H7 (cell line): ENCODE measurements at places on chromosomes 12 and 14.
A peak's percentile ranks its signal among the peaks of the same experiment; 100 is the strongest.

DNA sequence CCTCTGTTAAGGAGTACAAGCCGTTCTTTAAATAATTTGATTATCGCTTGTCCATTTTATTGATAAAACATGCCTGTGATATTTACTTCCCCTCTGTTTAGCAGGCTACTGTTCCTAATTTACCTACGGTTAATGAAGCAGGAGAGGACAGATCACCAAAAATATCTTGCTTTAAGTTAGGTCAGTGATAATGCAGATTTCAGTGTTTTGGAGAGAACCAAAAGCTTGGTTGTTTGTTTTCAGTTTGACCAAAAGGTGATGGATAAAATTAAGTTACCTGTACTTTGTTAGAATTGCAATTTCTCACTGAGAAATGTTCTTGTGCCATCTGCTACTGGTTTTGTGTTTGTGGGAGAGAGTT, 958 bp downstream of the SPATS2 start:
- DNase-seq: no peak

GRCh38 chr12:116539361-116539771, 19.8 kb upstream of the MAP1LC3B2 start:
- no peak for DNase-seq

- no peak for DNase-seq
Measured at GRCh38 chr14:22497671-22498093, 91.3 kb downstream of the DAD1 start.

- DNase-seq: peak; percentile 57
Measured at GRCh38 chr12:120822832-120823503, 81.2 kb downstream of the SPPL3 start.

- DNase-seq: no peak
Measured at GRCh38 chr12:113659416-113659815, 187.7 kb upstream of the LHX5 start.

- no peak for DNase-seq
Measured at GRCh38 chr12:92624236-92624635, 78.6 kb upstream of the PLEKHG7 start.

- no peak for DNase-seq
Measured at GRCh38 chr14:32258336-32258993, 55.4 kb upstream of the RNU6-8 start.

- DNase-seq: no peak
Measured at GRCh38 chr12:122688291-122688690, 14.9 kb downstream of the HCAR2 start.

DNA sequence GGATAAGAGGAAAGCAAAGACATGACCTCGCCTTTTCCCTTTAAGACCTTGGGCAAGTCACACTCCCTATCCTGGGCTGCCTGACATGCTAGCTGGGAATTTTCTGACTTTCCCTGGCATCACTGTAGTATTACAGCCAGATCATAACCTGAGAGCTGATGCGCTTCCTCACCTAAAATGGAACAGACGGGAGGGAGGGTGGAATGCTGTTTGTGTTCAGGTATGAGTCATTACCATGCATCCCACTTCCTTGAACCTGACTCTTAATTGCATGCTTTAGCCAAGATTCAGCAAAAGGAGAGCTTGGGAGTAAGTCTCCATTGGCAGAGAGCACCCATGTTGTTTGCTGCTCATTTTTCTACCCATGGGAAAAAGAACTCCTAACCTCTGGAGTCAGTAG, 156.5 kb downstream of the KCNK10 start:
- DNase-seq: no peak

DNA sequence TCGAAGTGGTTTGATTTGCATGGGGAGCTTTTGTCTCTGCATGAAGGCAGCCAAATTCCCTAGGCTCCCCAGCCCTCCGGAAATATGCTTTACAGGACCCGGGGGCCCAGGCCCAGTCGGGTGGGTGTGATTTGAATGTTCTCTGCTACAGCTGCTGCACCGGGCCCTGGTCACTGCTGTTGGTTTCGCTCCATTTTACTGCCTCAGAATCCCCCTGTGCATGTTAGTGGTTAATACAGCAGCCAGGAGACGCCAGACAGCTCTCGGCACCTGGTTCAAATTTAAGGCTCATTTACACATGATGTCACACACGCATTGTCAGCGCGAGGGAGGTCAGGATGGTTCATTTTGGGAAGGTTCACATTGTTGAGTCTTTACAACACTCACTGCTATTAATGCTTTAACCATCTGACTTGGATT, 99.6 kb downstream of the SLC38A6 start:
- DNase-seq: no peak

DNA sequence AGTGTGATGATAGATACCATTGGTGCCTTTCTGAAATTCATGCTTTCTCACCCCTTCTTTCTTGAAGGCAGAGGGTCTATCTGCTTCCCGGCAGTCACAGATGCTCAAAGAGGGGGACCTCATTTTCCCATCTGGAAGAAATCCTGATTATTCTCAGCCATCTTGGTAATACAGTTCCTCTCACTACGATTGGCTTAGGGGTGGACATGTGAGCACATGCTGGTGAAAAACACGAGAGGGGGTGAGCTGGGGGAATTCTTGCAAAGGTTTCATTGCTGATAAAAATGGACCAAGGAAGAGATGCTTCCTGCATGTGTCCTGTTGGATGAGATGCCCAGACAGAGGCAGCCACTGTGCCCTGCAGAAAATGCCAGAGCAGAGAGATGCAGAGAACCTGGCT, 13.8 kb upstream of the SCARB1 start:
- peak; percentile 54 for DNase-seq

GRCh38 chr12:25386831-25387731, 136.4 kb upstream of the KRAS start:
- peak; percentile 67 for DNase-seq

GRCh38 chr14:79418649-79419415, 792.5 kb downstream of the DIO2 start:
- DNase-seq: no peak

GRCh38 chr14:30573226-30573814, 14.4 kb downstream of the G2E3 start:
- no peak for DNase-seq

DNA sequence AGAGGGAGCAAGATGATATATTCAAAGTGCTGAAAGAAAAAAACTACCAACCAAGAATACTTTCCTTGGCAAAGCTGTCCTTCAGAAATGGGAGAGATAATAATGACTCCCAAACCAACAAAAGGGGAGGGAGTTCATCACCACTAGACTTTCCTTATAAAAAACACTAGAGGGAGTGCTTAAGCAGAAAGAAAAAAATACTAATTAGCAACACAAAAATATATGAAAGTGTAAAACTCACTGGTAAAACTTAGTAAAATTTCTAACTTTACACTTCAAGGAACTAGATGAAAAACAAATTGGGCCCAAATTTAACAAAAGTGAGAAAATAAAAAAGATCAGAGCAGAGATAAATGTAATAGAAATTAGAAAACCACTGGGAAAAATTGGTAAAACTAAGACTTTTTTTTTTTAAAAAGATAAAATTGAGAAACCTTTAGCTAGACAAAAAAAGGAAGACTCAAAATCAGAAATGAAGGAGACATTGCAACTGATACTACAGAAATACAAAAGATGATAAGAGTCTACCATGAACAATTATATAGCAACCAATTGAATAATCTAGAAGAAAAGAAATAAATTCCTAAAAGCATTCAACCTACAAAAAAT, 60.4 kb upstream of the FAR2 start:
- peak; percentile 33 for DNase-seq

GRCh38 chr12:39364196-39364595, 78.7 kb downstream of the KIF21A start:
- no peak for DNase-seq

- no peak for DNase-seq
Measured at GRCh38 chr12:28065889-28066630, 93.5 kb upstream of the PTHLH start.

- DNase-seq: no peak
Measured at GRCh38 chr14:74569387-74569786, 42.6 kb downstream of the LTBP2 start.

DNA sequence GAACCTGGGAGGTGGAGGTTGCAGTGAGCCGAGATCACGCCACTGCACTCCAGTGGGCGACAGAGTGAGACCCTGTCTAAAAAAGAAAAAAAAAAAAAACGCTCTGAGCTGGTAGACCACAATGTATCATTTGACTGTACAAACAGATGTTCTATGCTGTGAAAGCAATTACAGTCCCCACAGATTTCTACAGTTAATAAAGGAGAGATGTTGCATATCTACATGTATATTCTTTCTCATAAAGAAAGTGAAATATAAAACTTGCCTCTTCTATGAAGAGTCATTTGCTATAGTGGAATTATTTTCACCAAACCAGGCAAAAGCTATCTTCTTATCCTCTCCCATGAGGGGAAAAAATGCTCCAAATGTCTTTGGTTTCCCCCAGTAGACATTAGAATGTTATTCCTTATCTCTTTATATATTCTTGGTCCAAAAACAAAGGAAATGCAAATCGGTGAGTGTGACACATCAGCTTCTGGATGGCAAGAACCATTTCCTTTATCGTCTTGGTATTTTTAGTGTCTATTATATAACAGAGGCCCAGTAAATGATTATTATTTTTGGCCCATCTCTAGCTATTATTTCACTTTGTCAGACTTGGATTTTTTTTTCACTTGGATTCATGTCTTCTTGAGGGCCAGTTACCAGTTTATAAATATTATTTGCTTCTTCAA, 230.4 kb downstream of the SSPN start:
- DNase-seq: no peak

GRCh38 chr14:52352061-52352491, 38.0 kb downstream of the PTGER2 start:
- no peak for DNase-seq

DNA sequence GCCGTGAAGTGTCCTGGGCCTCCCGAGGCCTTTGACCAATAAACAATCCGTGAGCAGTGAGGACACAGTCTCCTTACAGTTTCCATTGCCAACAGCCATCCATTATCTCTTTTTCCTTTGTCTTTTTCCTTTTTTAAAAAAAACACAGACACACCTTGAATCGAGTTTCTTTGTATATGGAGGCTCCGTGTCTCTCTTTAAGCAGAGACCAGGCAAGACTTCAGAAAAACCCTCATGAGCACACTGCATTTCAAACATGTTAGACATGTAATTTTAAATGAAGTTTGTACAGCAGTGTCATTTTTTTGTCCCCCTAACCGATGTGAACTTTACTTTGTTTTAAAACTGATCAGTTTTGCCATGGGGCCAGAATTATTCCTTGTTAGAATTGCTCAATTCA, 111.1 kb downstream of the SPTSSA start:
- no peak for DNase-seq

DNA sequence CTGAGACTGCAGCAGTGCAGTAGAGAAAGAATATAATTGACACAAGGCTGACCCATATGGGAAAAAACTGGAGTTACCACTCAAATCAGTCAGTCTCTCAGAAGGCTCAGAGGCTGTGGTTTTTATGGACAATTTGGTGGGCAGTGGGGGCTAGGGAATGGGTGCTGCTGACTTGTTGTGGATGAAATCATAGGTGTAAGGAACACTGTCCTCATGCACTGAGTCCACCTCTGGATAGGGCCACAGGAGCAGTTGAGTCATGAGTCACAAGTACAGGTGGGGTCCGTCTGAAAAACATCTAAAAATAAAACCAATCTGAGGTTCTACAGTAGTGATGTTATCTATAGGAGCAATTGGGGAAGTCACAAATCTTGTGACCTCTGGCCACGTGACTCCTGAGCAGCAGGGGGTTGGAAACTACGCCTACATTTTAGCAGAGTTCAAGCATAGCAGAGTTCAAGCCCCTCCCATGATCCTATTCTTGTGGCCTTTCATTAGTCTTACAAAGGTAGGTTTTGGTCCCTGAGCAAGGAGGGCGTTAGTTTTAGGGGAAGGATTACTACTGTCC, 18.1 kb upstream of the SGPP1 start:
- no peak for DNase-seq

DNA sequence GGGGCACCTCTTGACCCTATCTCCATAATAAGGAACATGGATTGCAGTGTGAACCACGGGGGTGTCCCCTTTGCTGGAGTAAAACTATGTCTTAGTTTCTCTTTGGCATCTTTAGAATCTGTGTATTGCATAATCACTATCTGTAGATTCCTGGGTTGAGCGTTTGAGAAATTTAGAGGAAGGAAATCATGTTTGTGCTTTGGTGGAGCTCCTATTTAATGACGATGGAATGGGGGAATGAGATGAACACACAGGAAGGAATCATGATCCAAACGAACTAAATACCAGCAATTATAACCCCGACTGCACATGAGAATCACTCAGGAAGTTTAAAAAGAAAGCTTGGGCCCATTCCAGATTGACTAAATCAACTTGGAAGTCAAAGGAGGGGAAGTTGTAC, 1.3 kb upstream of the MYG1 start:
- no peak for DNase-seq

DNA sequence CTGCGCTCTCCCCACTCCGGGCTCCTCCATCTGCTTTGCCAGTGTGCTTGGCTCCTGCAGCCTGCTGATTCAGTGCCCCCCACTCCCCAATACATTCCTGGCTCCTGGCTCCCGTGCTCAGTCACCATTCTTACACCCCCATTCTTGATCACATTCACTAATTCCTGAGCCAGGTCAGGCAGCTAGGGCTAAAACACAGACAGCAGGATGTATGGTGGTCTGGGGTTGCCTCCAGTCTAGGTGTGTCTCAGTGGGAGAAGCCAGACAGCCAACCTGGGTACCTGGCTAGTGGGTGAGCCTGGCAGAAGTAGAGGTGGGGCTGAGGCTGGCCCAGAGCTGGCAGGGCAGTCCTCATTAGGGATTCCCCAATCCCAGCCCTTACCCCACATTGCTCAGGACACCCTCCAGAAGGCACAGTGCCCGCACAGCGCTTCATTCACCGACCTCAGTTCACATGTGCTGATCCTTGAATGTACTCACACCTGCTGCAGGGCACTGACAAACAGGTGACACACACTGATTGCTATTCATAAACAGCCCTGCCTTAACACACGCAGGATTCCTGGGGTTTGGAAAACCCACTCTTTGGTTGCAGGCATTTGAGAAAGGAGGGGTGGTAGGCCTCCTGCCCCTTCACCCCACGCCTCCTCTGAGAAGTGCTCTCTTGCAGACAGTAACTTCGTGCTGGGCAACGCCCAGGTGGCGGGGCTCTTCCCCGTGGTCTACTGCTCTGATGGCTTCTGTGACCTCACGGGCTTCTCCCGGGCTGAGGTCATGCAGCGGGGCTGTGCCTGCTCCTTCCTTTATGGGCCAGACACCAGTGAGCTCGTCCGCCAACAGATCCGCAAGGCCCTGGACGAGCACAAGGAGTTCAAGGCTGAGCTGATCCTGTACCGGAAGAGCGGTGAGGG, 1.7 kb downstream of the KCNH3 start:
- peak; percentile 71 for DNase-seq

DNA sequence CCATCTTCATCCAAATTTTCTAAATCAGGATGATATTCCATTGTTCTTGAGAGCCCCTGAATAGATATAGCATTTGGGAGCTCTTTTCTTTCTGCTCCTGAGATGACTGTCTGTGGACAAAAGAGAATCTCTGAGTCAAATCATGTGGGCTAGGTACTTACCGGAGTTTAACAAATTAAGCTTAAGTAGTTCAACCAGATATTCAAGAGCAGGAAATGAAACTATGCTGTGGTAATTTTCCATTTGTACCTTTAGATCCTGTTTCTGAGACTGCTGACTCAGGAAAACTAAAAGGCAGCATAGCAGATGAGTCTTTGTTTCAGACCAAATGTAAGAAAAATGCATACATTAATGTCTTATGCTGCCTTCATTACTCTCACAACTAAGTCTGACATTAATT, at the start of gene CLEC7A:
Gene CLEC7A (minus strand): TSS at position 158 of the 400 bp plus-strand sequence. CDS start 117 bp downstream, at position 41.
- no peak for DNase-seq
